ENCODE measurements at places on chromosomes 5 and 9. TPM values are rescaled to one million over a fixed set of nuclear protein-coding genes. Genes with fewer than 3 reads are reported as not detected.

Gene INSL4
- not detected for total RNA-seq

- H3K27me3 ChIP-seq: no peaks in the 10 kb centered on the region
- no peaks in the 10 kb centered on the region for H3K36me3 ChIP-seq
- no peak overlapping the region for H3K27ac ChIP-seq
- H3K4me3 ChIP-seq: no peak overlapping the region
- H3K4me1 ChIP-seq: peaks cover 24% of the 10 kb centered on the region
- DNase-seq: no peak
Observed at GRCh38 chr9:92328225-92328624, 2.5 kb downstream of the CENPP start.

Gene UAP1L1
- 4.6 TPM for total RNA-seq

Gene KIF27
- total RNA-seq: 5.4 TPM

Gene FAM151B
- total RNA-seq: 2.1 TPM

Gene OR5C1
- total RNA-seq: not detected

Gene PLAC8L1
- total RNA-seq: not detected

DNA sequence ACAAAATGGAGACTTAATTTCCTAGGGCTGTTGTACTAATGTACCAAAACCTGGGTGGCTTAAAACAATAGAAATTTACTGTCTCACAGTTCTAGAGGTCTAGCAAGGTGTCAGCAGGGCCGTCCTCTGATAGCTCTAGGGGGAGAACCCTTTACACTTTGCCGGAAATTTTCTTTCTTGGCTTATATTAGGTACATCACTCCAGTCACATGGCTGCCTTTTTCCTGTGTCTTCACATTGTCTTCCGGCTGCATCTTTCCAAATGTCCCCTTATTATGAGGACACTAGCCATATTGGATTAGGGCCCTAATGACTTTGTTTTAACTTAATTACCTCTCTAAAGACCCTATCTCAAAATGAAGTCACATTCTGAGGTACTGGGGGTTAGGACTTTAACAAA, 5.8 kb downstream of the UHRF2 start:
- DNase-seq: no peak
- H3K4me3 ChIP-seq: no peak overlapping the region
- H3K27ac ChIP-seq: no peak overlapping the region
- H3K36me3 ChIP-seq: no peaks in the 10 kb centered on the region
- H3K4me1 ChIP-seq: peaks cover 21% of the 10 kb centered on the region
- H3K27me3 ChIP-seq: no peaks in the 10 kb centered on the region
